NCI-H446 (cell line): ENCODE measurements at places on chromosomes 7 and 10.

GRCh38 chr10:19947656-19948055 is 131.4 kb downstream of the PLXDC2 start:
- no peak for DNase-seq

- DNase-seq = no peak
These were observed 510.2 kb downstream of the RPS24 start for GRCh38 chr10:78543749-78544362.

- DNase-seq = no peak
These were observed 5.2 kb downstream of the IFIT5 start for GRCh38 chr10:89419548-89419947.

DNA sequence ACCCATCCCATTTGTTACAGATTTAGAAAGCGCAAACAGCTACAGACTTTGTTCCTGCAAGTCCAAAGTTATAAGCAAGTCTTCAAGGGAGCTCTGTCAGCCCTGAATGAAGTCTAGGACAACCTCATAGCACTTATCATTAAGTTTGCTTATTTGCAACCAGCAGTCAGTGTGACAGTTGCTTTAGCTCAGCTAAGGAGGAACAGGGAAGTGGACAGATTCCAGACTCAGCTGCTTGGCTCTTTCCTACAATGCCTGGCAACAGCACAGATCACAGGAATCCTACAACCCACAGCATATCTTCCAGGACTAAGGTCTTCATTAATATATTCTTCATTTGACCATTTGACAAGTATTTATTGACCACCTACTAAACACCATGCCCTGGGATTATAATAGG is 17.4 kb upstream of the KIF5B start:
- no peak for DNase-seq

- no peak for DNase-seq
These were observed 207.8 kb downstream of the DYNC1I1 start for GRCh38 chr7:95980167-95980566.

- DNase-seq = no peak
These were observed 142.2 kb upstream of the INSYN2A start for GRCh38 chr10:127338399-127339110.

GRCh38 chr10:86734207-86734988 is 22.0 kb upstream of the BMPR1A start:
- DNase-seq = no peak
